AG04450 (cell line): ENCODE measurements at places on chromosomes 6 and 20.

DNA sequence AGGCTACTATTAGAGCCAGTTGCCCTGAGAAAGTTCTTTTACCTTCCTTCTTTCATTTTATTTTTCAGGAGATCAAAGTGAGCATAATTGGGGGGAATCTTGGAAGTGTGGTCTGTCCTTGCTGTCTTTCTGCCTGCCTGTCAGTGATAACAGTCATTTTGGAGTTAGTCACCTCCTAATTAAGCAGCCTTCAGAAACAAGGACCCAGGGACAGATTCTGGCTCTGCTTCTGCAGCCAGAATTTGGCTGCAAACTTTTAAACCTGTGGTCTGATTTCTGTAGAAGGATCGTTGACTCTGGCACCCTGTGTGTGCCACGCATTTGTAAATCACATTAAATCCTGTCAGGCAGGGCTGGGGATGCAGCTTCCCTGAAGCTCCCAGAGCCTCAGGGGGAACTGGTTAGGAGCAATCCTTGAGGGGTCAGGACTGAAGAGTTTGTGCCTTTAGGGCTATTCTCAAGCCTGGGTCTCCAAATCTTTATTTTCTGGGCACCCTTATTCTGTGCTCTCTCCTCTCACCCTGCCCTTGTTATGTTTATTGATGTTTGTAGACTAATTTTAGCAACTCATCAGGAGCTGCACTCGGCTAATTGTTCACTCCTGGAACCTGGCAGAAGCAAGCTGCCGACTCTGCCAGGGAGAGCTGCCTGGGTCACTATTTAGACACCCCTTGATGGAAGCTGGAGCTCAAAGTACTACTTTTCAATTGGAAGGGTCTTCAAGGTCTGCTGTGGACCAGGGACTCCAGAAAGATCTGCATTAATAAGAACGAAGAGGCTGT lies 6.8 kb downstream of the NOX3 start:
- DNase-seq: no peak

DNA sequence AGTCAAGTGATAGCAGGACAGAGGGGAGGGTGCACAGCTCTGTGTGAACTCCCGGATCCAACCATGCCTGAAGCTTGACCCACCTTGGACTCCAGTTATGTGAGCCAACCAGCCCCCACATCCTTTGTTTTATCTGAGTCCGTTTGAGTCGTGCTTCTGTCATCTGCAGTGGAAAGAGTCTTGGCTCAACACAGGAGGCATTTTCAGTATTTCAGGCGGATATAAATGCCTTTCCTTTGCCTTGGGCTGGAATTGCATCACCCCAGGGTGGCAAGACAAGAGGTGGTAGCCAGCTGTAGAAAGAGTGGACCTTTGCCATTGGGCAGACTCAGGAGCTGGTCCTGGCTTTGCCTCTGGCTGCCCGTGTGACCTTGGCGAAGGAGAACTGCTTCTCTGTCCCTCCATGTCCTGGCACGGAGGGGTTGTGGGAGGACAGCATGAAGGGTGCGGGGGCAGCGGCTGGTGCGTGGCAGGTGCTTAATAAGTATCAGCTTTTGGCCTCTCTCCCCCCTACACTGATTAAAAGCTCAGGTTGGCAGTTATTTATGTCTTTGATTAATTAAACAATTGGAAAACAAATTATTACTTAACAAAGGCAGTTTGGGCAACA lies 42.6 kb upstream of the APCDD1L start:
- DNase-seq: no peak

DNA sequence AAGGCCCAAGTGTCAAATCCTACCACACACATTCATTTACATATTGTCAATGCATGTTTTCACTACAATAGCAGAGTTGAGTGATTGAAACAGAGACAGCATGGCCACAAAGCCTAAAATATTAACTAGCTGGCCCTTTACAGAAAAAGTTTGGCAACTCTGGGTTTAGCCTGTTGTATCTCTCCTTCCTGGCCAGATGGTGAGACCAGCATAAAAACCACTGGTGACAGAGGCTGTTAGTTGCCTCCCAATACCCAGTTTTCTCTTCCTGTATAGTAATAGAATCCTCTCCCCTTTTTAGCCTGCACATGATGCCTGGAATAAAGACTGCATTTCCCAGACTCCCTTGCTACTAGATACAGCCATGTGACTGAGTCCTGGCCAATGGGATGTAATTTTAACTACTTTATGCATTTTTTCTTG lies 100.0 kb upstream of the TAB2 start:
- DNase-seq: no peak

- DNase-seq: no peak
Measured at GRCh38 chr6:51049288-51049982, 230.8 kb downstream of the TFAP2B start.

GRCh38 chr6:33082702-33083101 lies 6.9 kb downstream of the HLA-DPB1 start:
- no peak for DNase-seq

- DNase-seq: no peak
Measured at GRCh38 chr6:107769053-107769658, 55.0 kb downstream of the SCML4 start.

- no peak for DNase-seq
Measured at GRCh38 chr6:71983131-71983530, 96.8 kb downstream of the RIMS1 start.

- no peak for DNase-seq
Measured at GRCh38 chr6:43698584-43699349, 11.2 kb upstream of the MRPS18A start.
